Activated CD8-positive, alpha-beta memory T cell treated with anti-CD3 and anti-CD28 coated beads for 48 hours (primary cell): ENCODE measurements at places on chromosomes 1 and 21.

- no peak for DNase-seq
Measured at GRCh38 chr1:184956999-184957700, 17.2 kb downstream of the NIBAN1 start.

GRCh38 chr1:204261746-204262505 is 48.1 kb upstream of the GOLT1A start:
- no peak for DNase-seq

- no peak for DNase-seq
Measured at GRCh38 chr1:145991735-145992412, 4.5 kb downstream of the TXNIP start.

- no peak for DNase-seq
Measured at GRCh38 chr1:8922962-8923361, 22.7 kb upstream of the CA6 start.

GRCh38 chr1:62977366-62977765 is 193.4 kb downstream of the ATG4C start:
- DNase-seq: no peak

DNA sequence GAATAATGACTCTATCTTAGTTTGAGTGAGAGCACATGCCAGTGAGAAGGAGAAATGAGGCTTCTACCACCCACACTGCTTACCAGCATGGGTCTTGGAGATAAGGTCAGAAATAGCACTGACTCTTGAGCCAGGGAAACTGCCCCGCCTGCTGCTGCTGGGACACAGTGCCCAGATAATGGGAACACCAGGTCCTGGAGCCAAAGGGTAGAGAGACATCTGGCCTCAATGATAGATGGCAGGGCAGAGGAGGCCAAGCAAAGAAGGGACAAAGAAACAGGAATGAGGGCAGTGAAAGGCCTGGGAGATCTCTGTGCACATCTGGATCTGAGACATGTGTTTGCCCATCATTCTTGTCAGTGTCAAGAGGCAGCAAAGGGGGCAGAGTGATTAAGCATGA is 97.4 kb downstream of the MIS18A start:
- no peak for DNase-seq

GRCh38 chr1:33137800-33138199 is 44.0 kb downstream of the TRIM62 start:
- no peak for DNase-seq

- DNase-seq: no peak
Measured at GRCh38 chr1:16371725-16372124, 4.7 kb downstream of the SZRD1 start.

GRCh38 chr1:83637586-83637985 is 361.3 kb downstream of the TTLL7 start:
- DNase-seq: no peak

DNA sequence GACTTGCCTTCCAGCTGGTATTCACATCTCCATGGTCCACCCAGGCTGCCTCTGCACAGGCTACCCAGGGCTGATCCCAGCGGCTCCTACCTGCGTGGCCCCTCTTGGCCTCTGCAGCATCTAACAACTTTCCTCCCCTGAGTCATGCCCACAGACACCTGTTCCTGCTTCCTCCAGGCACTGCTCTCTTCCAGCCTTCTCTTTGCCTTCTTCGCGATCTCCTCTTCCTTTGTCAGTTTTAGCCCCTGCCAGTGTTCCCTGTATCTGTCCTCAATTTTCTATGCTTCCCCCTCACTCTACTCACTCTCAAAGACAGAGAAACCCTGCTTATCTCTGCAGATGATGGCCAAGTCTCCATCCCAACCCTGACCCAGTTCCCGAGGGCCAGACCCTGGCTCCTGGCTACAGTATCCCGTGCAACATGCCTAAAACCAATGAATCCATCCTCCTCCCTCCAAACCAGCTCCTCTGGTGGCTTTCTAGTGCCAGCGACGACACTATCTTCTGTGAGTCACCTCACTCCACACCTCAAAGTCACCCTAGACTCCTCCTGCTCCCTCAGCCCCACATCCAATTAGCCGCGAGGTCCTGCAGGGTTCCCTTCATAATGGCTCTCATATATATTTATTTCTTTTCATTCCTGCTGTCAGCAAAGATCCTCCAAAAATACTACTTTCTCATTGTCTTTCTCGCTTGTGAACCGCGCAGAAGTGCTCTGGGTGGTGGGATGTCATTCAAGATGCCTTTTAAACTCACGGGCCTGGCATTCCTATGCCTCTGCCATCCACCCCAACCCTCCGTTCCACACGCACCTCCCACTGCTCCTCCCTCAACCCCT is 259.2 kb downstream of the TOMM20 start:
- no peak for DNase-seq

GRCh38 chr1:116806671-116807070 is 52.4 kb downstream of the CD2 start:
- DNase-seq: no peak

GRCh38 chr1:234734869-234735268 is 124.9 kb upstream of the IRF2BP2 start:
- DNase-seq: no peak

DNA sequence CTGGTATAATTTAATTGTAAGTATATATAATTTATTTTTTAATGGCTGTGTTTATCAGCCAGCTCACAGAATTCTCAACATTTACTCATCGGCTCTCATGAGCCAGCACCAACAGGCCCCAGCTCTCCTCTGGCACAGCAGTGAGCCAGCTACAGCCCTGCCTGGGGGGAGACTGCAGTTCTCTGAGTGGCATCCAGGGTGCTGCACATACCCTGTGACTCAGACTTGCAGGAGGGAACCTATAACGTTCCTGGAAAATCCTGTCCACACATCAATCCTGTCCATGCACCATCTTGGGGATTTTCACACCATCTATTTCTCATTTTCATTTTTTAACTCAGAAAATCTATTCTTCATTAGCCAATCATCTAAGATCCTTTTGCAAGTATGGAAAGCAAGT is 36.5 kb downstream of the FHAD1 start:
- DNase-seq: no peak

DNA sequence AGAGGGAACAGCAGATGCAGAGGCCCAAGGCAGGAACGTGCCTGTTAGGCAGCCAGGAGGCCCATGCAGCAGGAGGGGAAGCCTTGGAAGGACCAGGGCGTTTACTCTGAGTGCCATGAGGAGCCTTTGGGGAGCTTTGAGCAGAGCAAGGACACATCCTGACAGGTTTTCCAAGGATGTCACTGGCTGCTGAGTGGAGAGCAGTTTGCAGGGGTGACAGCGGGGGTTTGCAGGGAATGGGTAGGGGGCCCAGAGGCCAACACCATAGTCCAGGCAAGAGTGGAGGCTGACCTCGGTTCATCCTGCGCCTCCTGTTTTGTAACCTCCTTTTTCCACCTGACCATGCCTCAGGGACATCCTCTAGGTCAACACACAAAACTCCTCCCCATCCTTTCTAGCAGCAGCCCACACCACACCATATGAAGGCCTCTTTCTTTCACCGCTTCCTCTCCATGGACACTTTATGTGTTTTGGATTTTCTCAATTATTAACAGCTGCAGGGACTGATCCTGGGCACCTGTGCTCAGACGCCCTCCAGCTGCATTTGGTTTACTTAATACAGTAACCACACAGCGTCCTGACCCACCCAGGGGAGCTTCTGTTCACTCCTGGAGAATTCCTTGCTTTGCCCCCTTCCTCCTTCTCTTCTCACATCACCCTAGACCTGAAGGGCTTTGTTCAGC is 528.5 kb downstream of the MATN1 start:
- DNase-seq: no peak
